HepG2 (cell line): ENCODE measurements at places on chromosomes 13 and 19. TPM values are rescaled to one million over a fixed set of nuclear protein-coding genes. Genes with fewer than 3 reads are reported as not detected.

DNA sequence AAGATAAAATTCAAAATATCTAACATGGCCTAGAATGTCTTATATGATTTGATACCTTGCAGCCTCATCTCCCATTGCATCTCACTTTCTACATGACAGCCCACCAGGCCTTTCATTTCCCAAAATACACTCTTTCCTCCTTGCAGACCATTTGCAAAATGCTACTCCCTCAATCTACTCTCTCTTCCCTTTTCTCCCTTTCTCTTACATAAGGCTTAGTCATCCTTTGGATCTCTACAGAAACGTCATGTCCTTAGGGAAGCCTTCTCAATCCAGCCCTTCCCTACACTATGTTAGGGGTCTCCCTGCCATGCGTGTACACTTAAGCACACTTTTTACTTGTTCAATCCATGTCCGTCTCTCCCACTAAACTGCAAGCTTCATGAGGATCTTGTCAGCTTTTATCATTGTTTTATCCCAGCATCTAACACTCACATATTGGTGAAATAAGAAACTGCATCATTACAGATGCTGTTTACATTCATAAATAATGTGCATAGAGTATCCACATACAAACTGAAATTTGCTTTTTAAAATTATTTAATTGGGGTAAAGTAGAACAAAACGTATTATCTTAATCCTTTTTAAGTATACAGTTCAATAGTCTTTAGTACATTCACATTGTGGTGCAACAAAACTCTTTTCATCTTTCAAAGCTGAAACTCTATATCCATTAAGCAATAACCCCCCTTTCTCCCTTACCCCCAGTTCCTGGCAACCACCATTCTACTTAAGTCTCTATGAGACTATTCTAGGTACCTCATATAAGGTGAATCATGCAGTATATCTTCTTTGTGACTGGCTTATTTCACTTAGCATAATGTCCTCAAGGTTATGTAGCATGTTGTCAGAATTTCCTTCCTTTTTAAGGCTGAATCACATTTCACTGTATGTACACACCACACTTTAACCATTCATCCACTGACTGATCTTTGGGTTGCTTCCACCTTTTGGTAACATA is 11.5 kb upstream of the WBP4 start:
- H3K27me3 ChIP-seq: no peaks in the 10 kb centered on the region
- no peak for DNase-seq
- H3K4me1 ChIP-seq: peaks cover 56% of the 10 kb centered on the region

- DNase-seq: no peak
These were observed 7.0 kb downstream of the CYTH2 start for GRCh38 chr19:48476176-48476575.

GRCh38 chr13:28373810-28374209 is 121.1 kb downstream of the FLT1 start:
- no peak overlapping the region for H3K4me3 ChIP-seq
- no peak overlapping the region for H3K27ac ChIP-seq
- H3K36me3 ChIP-seq: no peaks in the 10 kb centered on the region
- DNase-seq: no peak

DNA sequence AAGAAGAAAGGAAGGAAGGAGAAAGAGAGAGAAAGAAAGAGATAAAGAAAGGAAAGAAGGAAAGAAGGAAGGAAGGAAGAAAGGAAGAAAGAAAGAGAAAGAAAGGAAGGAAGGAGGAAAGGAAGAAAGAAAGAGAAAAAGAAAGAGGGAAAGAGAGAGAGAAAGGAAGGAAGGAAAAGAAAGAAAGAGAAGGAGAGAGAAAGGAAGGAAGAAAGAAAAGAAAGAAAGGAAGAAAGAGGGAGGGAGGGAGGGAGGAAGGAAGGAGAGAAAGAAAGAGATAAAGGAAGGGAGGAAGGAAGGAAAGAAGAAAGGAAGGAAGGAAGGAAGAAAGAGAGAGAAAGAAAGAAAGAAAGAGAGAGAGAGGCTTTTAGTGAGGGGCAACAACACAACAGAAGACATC is 135.1 kb upstream of the VSTM2B start:
- DNase-seq: no peak
- H3K4me3 ChIP-seq: no peak overlapping the region
- H3K27ac ChIP-seq: no peak overlapping the region
- H3K4me1 ChIP-seq: no peaks in the 10 kb centered on the region
- peaks cover 5% of the 10 kb centered on the region; the same call in 1 of the 3 replicates for H3K27me3 ChIP-seq

DNA sequence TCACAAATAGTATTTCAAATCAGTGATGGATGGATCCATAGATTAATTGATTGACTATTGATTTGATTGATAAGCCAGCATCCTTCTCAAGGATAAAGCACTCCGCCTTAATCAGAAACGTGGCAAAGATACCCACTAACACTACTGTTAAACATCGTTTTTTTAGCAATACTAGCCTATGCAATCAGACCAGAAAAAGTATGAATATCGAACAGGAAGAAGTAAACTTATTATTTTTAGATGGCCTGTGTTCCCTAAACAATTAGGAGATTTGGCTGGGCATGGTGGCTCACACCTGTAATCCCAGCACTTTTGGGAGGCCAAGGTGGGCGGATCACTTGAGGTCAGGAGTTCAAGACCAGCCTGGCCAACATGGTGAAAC is 49.5 kb downstream of the MYH14 start:
- no peak overlapping the region for H3K4me3 ChIP-seq
- no peaks in the 10 kb centered on the region for H3K4me1 ChIP-seq
- H3K27ac ChIP-seq: no peak overlapping the region
- H3K36me3 ChIP-seq: peaks cover 9% of the 10 kb centered on the region; the same call in 1 of the 3 replicates
- no peaks in the 10 kb centered on the region for H3K27me3 ChIP-seq

Gene LENG9
- 1.5 and 2.9 TPM in 2 replicates for total RNA-seq

Gene ZNF320
- 0.49 and 1.3 TPM in 2 replicates for total RNA-seq

Gene U2AF2
- total RNA-seq: 124 and 127 TPM in 2 replicates

Gene FGF21
- total RNA-seq: not detected in 2 replicates
